Glutamatergic neuron (in vitro differentiated cells): ENCODE measurements at places on chromosomes 2 and 18. TPM values are rescaled to one million over a fixed set of nuclear protein-coding genes. Genes with fewer than 3 reads are reported as not detected.

The RNF152 gene
- 16.9 TPM for total RNA-seq

The SRD5A2 gene
- not detected for total RNA-seq

The SERPINB12 gene
- not detected for total RNA-seq

The TFCP2L1 gene
- total RNA-seq = 0.07 TPM

The RNF25 gene
- 34.6 TPM for total RNA-seq

The AQP4 gene
- total RNA-seq = not detected

The TMEM237 gene
- 68.8 TPM for total RNA-seq

The MRO gene
- total RNA-seq = not detected

The STPG4 gene
- total RNA-seq = 1.3 TPM

The MC2R gene
- total RNA-seq = not detected

The SNTG2 gene
- total RNA-seq = 7.7 TPM

The FLACC1 gene
- 1.2 TPM for total RNA-seq

The SH3RF3 gene
- total RNA-seq = 1.7 TPM

- DNase-seq = no peak
These were observed 19.1 kb downstream of the REG1A start for GRCh38 chr2:79139423-79139822.

GRCh38 chr18:32389858-32390257, 80.8 kb downstream of the GAREM1 start:
- DNase-seq = no peak

- peak; percentile 57 for DNase-seq
These were observed 34.3 kb downstream of the ADD2 start for GRCh38 chr2:70733646-70734180.

DNA sequence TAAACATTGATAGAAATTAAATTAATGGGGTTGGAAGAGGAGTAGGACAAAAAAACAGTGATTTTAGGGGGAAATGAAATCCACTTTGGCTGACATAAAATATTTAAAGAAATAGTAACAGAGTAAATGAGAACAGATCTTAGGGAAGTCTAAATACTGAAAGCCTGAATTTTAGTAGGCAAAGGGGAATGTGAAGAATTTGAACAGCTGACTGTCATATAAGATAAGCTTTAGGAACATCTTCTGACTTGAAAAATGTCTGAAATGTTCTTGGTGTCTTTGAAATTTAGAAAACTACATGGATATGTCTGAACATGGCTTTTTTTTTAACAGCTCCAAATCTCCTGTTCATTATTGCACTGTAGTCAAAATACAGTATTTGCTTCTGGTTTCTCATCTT, 150.3 kb downstream of the CALCRL start:
- DNase-seq = no peak

DNA sequence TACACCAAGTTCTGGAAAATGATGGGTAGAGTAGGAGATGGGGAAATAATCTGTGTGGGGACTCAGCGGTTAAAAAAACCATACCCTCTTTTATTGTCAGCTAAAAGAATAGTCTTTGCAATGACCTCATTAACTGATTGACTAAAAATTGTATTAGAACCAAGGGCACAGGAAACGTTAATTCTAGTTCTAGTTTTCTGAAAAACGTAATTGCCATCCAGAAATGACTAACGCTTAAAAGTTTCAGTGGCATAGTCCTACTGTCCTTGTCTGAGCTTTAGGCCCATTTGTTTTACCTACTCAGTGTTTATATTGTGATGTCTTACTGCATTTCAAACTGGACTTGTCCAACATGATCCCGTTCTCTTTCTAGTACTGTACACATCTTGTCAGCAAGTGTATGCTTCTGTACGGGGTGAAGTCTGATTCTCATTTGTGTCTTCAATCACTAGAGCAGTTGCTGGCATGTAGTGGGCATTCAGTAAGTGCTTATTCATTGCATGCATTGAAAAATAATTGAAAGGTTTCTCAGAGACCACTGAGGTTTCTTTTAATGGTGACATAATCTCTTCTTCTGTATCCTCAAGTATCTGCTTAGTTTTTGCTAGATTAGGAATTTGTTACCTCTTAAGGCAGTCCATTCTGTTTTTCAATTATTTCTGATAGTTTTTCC, 81.5 kb downstream of the ZNF407 start:
- DNase-seq = no peak

DNA sequence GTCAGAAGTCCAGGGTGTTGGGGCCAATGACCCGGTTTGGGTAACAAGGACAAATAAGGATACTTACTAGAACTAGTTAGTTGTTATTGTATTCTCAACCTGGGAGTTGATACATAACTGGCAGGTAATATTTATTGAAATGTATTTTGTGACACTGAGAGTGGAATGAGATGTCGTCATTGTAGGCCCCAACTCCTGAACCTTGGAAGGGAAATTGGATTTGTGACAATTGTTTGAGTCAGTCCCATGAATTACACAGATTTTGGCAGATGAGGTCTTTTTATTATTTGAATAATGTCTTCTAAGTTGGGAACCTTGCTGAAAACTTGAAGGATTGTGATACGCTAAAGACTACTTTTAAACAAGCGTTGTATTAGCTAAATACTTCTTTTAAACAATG, 5.1 kb downstream of the TIMM21 start:
- no peak for DNase-seq

- DNase-seq = no peak
These were observed 219.7 kb downstream of the THSD7B start for GRCh38 chr2:136985044-136985443.

- no peak for DNase-seq
These were observed 27.2 kb downstream of the RTP5 start for GRCh38 chr2:241896746-241897201.

DNA sequence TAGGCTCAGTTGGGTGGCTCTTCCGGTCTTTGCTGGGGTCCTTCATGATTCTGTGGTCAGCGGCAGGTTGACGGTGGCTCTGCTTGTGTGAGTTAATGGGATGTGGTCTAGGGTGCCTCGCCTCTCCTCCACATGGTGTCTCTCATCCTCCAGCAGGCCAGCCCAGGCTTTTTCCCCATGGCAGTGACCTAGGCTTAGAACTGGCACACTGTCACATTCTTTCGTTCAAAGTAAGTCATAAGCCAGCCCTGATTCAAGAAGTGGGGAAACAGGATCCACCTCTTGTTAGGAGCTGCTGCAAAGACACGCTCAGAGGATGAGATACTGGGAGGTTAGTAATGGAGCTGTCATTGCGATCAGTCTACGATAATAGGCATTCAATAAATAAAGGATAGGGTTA, 46.0 kb upstream of the CTIF start:
- no peak for DNase-seq

DNA sequence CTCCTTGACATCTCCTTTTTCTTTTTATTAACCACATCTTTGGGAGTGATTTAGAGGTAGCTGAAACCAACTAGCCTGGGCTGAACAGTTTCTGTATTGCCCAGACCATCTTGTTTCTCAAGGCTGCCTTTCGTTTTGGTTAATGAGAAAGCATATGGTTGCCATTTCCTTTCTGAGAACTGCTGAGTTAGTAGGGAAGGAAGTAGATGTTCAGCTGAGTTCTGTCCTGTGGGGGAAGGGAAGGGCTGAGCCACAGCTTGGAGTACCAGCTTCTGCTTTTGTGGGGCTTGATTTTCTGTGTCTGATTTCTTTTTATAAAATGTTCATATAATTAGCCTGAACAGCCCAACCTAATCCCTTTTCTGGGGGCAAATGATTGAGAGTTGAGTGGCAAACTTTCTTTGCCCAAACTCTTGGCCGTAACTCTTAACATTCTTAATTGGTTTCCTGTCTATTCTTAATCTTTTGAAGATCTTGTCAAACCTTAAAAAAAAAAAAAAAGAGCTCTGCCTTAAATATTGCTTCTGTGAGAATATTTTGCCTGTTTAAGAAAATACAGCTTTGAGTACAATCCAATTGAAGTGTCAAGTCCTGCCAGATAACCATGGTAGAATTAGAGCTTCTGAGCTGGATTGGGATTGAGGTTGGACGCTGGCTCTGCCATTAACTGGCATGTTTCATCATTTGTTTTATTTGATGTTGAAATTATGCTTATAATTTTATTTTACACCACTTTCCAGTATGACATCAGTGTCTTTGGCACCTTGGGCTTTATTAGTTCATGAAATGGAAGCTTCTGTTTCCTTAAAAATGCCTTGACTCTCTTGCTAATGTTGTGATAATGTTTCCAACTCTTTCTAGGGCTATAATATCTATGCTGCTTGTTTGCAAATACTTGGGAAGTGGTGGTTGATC, 1.9 kb upstream of the NABP1 start:
- no peak for DNase-seq

DNA sequence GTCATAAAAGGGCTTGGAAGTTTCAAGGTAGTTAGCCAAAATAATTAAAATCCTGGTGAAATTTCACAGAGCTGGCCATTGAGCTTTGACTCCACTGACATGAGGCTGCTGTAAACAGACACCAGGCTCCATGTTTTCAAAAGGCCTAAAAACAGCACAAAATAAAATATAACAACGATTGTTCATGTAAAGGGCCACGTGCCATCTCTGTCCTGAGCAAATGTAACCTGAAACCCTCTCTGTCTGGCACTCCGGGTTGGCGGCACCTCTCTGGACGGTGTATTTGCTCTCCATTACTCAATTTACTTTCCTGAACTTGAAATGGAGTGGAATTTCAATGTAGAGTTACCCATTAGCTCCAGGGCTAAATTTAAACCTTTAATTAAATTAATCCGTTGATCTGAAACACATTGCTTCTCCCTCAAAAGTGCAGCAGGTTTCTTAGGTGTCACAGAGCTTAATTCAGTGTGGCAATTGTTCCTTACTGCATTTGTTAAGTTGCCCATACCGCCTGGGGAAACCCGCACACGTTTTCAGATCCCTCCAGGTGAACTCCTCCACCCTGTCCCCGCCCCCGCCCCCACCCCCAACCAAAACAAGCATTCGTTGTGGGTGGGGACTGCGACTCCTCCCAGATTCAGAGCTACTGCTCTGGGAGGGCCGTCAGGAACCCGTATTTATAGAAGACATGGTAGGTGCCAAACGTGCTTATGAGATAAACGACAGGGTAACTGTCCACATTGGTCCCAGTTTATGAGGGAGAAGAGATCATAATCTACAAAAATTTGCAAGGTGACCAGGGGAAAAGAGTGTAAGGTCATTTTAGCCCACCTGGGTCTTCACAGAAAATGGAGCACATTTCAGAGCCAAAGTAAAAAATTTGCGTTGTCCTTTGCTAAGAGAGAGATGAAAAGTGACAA, 1.2 kb upstream of the CABLES1 start:
- DNase-seq = no peak

DNA sequence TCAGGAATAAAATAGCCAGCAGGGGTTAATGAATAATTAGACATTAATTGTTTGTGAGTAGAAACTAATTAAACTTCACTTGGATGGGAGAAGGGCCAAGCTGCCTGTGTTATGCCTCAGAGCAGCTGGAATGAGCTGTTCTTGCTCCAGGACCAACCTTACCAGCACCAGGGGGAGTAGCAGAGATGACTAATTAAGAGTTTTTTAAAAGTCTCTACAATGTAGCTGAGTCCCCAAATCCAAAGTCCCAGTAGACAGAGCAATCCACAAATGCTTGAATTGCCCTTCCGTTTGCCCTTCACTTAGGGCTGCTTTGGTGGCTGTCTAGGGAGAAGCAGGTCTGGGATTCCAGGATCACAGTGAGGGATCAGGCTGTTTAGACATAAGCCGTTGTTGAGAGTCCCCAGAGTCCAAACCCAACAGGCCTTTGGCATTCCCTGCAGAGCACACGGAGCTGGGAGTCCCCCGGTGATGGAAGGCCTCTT, 59.4 kb downstream of the RHOB start:
- DNase-seq = no peak

DNA sequence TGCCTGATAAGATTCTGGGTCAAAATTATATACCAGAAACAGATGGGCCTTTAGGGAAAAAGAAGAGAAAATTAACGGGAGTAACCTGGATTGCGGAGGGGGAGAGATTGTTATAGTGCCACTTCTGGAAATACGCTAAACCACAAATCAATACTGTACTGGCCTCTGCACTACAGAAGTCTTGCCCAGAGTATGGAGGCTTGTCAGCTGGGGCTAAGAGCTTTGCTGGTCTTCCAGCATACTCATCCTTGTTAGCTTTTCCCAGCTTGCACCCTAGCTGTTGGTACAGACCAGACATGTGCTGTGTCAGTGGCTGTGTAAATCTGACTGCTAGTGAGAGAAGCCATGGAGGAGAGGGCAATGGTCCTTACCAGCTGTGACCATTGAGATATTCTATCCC, 8.9 kb downstream of the AGBL5 start:
- DNase-seq = no peak

DNA sequence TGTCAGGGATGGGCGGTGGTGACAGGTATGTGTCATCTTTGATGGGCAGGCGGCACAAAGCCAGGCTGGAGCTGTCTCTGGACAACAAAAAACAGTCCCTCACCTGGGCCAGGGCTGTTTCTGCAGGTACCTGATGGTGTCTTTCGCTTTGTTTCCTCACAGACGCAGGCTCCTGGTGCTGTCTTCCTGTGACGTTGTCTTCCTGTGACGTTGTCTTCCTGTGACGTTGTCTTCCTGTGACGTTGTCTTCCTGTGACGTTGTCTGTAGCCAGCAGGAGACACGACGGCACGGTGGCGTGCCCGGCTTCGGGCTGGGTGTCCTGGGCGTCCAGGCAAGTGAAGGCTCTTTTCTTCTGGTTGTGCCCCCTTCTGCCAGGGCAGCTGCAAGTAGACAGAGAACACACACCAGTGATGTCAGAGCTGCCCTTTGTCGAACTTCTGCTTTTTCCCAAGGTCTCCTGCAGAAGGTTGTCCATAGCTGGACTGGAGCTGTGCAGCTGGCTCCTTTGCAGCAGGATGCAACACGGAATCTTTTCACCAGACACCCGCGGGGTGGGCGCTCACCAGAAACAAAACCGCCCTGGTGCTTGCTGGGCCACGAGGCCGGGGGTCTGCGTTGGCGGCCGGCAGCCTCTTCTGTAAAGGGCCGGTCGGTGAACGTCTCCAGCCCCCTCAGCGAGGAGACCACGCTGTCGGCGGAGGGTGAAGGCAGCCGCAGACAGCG, 21.1 kb downstream of the GPR35 start:
- no peak for DNase-seq

- no peak for DNase-seq
These were observed 9.5 kb downstream of the CEBPZOS start for GRCh38 chr2:37205689-37206341.

DNA sequence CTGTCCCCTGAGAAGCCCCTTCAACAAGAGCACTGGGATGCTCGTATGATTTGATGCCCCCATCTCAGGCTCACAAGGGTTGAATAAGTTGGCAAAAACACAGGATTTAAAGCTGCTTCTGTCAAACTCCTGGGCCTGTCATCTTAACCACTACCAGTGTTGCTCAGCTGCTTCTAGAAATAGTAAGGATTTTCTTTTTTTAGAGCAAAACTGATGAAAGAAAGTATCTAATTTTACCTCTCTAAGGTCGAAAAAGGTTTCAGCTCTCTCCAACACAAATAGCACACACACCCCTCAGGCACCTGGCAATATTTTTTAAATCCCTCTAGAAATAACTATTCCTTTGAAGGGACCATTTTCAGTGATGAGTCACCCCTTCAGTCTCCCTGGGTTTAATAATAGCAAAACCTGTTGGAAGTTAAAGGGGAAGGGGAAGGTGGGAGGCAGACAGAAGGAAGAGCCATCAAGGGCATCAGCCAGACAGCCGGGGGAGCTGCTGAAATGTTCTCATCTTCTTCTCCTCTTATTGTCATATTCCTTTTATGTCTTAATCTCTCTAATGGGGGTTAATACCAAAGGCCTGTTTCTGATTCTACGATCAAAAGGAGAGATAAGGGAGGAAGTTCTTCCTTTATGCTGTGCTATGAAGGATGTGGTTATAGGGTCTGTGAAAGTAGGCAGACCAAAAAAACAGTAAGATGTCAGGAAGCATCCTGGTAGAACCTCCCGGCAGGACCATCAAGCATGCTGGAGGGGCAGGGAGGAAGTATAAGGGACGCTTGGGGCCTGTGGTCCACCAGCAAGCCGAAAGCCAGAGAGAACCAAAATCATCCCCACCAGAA, 31.9 kb upstream of the SLC35G4 start:
- DNase-seq = no peak
